ENCODE measurements at places on chromosomes 5 and 9. TPM values are rescaled to one million over a fixed set of nuclear protein-coding genes. Genes with fewer than 3 reads are reported as not detected.

PPIP5K2 gene
- polyA plus RNA-seq, result 81.5 TPM

AKNA gene
- polyA plus RNA-seq, result 29.3 TPM

GRCh38 chr5:38961691-38962090 lies 112.5 kb downstream of the RICTOR start:
- DNase-seq, result no peak

GRCh38 chr5:157024208-157024959 lies 34.5 kb downstream of the HAVCR1 start:
- no peak for DNase-seq

- DNase-seq, result no peak
Measured at GRCh38 chr5:27769748-27770402, 731.5 kb upstream of the CDH9 start.

- no peak for DNase-seq
Measured at GRCh38 chr9:133048595-133048994, 13.2 kb upstream of the CEL start.

GRCh38 chr5:2801577-2802525 lies 50.4 kb upstream of the IRX2 start:
- DNase-seq, result no peak

Measured in right lung (tissue), 10 donors.